ENCODE measurements at places on chromosomes 13 and 19. TPM values are rescaled to one million over a fixed set of nuclear protein-coding genes. Genes with fewer than 3 reads are reported as not detected.

DNA sequence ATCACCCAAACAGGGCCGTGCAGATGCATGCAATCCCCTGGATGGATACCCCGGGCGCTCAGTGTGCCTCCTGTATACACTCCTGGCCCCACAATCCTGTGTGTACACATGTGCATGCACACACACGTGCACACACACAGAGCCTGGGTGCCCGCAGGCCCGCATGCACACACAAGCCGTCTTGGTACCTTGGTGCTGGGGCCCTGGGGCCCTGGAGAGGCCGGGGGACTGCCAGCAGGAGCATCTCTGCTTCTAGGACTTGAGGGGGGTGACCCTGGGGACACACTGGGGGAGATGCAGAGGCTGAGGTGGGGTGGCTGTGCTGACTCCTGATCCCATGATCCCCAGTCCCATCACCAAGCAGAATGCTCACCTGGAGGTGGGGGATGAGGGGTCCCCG lies 15.6 kb upstream of the EPOR start:
- DNase-seq = no peak

- peak; percentile 62 for DNase-seq
Measured at GRCh38 chr19:7550987-7551761, 15.7 kb downstream of the PNPLA6 start.

GRCh38 chr13:30375265-30375835 lies 46.9 kb upstream of the UBE2L5 start:
- DNase-seq = no peak

DNA sequence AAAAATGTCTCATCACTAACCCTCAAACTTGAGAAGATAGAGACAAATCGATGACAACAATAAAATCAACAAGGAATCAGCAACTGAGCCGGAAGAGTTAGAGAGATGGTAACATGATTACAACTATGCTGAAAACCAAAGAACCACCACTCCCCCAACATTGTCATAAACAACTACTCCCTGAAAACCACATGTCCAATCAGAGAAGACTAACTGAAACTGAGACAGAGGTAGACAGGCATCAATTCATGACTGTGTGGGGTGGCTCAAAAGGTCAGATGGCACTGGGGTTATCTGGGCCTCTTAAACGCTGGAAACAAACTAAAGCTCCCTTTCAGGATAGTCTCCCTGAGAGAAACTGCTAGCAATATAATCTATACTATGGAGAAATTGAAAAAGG lies 488.8 kb downstream of the KCTD12 start:
- DNase-seq = no peak

DNA sequence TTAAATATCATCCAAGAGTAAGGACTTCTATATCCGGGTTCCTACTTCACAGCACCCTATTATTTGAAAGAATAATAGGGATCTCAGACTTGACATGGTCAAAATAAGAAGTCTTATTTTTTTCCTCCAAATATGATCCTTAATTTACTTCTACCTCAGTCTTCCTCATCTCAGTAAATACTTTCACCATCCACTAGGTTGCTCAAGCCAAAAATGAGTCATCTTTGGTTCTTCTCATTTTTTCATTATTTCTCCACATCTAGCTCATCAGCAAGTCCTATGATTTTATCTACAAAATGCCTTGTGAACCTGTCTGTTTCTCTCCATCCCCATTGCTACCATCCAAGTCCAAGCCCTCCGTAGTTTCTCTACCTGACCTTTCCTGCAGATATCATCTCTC lies 121.9 kb upstream of the GJB6 start:
- DNase-seq = no peak

Gene MCF2L
- 41.2 TPM for total RNA-seq

DNA sequence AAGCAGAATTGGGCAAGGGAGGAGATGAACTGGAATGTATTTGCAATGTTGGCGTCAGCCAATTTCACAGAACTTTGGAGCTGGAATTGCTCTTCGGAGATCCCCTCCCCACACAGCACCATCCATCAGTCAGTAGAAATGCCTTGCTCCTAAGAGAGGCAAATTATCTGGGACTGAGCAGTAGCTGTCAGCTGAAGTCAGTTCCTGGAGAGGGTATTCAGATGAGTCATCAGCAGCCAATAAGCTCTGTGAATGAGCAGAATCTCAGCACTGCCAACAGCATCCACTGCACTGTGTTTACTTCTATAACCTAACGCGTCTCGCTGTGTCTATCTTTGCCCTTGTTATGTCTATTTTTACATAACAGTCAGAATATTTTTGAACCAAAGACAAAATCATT lies 213.7 kb downstream of the SLITRK5 start:
- no peak for DNase-seq

DNA sequence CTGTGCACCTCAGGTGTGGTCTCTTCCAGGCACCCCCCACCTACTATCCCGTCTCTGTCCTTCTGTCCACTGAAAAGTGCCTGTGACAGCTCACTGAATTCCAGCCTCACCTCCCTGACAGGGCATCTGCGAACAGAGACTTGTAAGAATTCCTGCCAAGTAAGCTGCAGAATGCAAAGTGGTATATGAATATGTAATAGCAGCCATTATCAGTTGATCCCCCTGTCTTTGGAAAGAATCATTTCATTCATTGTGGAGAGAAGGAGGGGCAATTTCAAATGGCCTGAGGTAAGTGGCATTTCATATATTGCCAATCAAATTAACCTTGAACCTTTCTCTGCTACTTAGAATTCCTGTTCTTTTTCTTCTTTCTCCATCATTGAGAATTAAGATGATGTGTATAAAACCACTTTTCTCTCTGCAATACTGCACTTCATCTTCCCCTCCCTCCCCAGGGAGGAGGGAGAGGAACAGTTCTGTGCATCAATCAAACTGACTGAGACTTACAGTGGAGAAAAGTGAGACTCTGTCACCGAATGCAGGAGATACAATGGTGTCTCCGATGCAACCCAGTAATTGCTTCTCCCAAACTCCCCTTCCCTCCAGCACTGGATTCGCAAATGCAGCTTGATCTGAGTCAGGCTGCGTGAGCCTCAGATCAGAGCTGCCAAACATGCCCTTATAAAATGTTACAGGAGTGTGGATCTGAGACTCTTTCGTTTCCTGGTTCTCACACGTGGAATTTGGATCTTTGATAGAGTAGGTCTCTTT lies 91.7 kb downstream of the SLC10A2 start:
- no peak for DNase-seq

DNA sequence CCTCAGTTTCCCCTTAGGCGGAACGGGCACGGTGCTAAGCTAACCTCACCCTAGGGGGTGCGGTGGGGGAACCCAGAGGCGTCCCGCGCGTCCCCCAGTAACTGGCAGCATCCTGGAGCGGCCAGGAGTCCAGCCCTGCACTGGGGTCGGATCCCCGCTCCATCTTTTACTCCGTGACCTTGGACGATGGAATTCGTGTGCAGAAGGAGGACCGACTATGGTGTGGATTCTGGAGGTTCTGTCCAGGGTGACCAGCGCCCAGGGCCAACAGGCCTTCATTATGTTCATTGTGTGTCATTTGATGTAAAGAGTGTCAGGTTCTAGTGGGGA lies 630 bp downstream of the SPPL2B start:
- DNase-seq = no peak

- no peak for DNase-seq
Measured at GRCh38 chr13:81686877-81687276, 1346.0 kb upstream of the SPRY2 start.

Gene TPTE2
- total RNA-seq = not detected

Measured in left ventricle myocardium inferior (tissue), 1 donor.